Lung (tissue), 17 donors: ENCODE measurements at places on chromosomes 12 and 14. TPM values are rescaled to one million over a fixed set of nuclear protein-coding genes. Genes with fewer than 3 reads are reported as not detected.

- no peak for DNase-seq
- no peaks in the 10 kb centered on the region for H3K36me3 ChIP-seq
- no peak overlapping the region for H3K27ac ChIP-seq
- no peak overlapping the region for H3K4me3 ChIP-seq
These were observed 128.2 kb downstream of the GRIP1 start for GRCh38 chr12:66550626-66551025.

GRCh38 chr12:29562110-29562804 lies 64.8 kb upstream of the OVCH1 start:
- peak overlapping the region; percentile 67 for H3K27ac ChIP-seq
- H3K27me3 ChIP-seq, result peaks cover 2% of the 10 kb centered on the region
- peak; percentile 28 for DNase-seq
- H3K4me3 ChIP-seq, result no peak overlapping the region

- DNase-seq, result peak; percentile 63
- H3K36me3 ChIP-seq, result no peaks in the 10 kb centered on the region
- no peaks in the 10 kb centered on the region for H3K27me3 ChIP-seq
- H3K4me3 ChIP-seq, result no peak overlapping the region
- no peak overlapping the region for H3K27ac ChIP-seq
These were observed 64.1 kb downstream of the KIF26A start for GRCh38 chr14:104202259-104203070.

- peaks cover 25% of the 10 kb centered on the region for H3K4me1 ChIP-seq
- H3K27me3 ChIP-seq, result no peaks in the 10 kb centered on the region
- peak overlapping the region; percentile 94 for H3K27ac ChIP-seq
- H3K4me3 ChIP-seq, result peak overlapping the region; percentile 66
These were observed 505 bp upstream of the HEBP1 start for GRCh38 chr12:13000616-13000924.

GRCh38 chr12:57385586-57385985 lies 45.3 kb downstream of the R3HDM2 start:
- no peak for DNase-seq
- peaks cover 5% of the 10 kb centered on the region for H3K4me1 ChIP-seq
- H3K36me3 ChIP-seq, result peaks cover 2% of the 10 kb centered on the region
- no peaks in the 10 kb centered on the region for H3K27me3 ChIP-seq
- no peak overlapping the region for H3K4me3 ChIP-seq

DNA sequence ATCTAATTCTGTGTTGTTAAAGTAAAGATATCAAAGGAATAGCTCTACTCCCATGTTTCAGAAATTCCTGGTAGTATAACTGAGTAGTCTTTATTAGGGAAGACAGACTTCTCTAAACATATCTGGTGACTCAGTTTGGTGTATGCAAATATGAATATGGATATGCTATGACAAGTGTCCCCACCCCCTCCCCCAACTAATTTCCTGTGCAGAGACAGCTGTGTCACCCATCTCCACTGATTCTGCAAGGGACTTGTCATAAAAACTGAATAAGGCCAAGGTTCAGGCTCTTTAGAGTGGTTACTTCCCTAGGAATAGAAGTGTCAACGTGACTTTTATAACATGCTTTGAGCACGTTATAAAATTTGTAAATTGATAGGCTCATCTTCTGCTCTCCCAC lies 429.1 kb downstream of the DAD1 start:
- no peaks in the 10 kb centered on the region for H3K27me3 ChIP-seq
- DNase-seq, result no peak
- no peak overlapping the region for H3K4me3 ChIP-seq
- H3K36me3 ChIP-seq, result no peaks in the 10 kb centered on the region
- no peak overlapping the region for H3K27ac ChIP-seq

- no peaks in the 10 kb centered on the region for H3K36me3 ChIP-seq
- no peak overlapping the region for H3K27ac ChIP-seq
- DNase-seq, result no peak
- H3K27me3 ChIP-seq, result no peaks in the 10 kb centered on the region
These were observed 12.5 kb upstream of the RABGGTA start for GRCh38 chr14:24283796-24284460.

DNA sequence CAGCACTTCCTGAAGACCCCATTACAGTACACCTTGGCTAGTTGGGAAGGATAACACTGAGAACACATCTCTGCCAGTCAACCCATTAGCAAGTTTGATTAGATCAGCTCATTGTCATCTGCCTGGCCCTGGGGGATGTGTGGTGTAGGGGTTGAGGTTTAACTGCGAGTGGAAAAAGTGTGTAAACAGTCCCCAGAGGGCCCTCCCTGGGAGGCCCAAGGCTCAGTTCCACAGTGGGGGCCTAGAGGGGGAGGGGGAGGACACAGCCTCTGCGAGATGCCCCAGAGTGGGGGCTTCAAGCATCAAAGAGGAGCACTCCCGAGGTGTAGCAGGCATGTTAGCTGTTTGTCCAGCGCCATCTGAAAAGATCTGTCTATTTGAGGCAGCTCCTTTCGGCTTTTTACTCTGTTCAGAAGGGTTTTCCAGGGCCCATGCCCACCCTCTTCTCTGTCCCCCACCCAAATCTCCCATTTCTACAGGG lies 344 bp downstream of the LPAR5 start:
- H3K36me3 ChIP-seq, result no peaks in the 10 kb centered on the region
- DNase-seq, result no peak
- H3K4me1 ChIP-seq, result no peaks in the 10 kb centered on the region
- H3K4me3 ChIP-seq, result no peak overlapping the region

DNA sequence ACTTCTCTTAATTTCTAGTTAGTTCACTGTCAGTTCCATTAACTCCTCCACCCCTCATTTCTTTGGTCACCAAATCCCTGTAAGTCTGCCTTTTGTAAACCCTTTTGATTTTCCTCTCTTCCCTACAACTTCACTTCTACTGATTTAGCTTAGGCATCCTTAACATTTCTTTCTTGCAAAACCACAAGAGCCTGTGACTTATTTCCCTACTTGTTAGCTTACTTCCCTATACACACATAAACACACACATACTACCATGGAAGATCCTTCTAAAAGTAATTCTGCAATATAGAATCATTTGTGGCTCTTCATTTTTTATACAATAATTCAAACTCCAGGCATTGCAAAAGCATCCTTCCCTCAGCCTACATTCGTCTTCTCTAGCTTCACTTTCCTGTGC lies 494.3 kb upstream of the USP15 start:
- no peak for DNase-seq
- no peaks in the 10 kb centered on the region for H3K27me3 ChIP-seq
- no peaks in the 10 kb centered on the region for H3K36me3 ChIP-seq
- no peak overlapping the region for H3K4me3 ChIP-seq
- H3K27ac ChIP-seq, result no peak overlapping the region

GRCh38 chr14:104797115-104798044 lies 1.8 kb upstream of the AKT1 start:
- no peaks in the 10 kb centered on the region for H3K36me3 ChIP-seq
- H3K27ac ChIP-seq, result no peak overlapping the region
- H3K4me1 ChIP-seq, result peaks cover 17% of the 10 kb centered on the region
- no peak overlapping the region for H3K4me3 ChIP-seq
- no peak for DNase-seq

DNA sequence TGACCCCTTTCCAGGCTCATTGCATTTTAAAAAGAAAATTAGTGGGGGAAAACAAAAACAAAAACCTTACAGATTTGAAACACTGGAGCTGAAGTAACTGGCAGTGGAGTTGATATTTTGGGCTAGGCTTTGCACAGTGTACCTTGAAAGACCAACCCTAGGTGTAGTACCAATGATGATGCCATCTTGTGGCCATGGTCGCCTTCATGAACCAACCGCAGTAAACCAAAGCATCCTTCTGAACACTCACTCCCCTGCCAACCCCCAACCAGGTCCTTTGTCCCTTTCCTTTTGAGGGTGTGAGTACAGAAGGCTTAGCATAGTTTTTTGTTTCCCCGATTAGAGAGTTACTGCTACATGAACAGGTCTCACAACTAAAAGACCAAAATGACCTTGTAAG lies 5.9 kb downstream of the TOMM20L start:
- peaks cover under 1% of the 10 kb centered on the region for H3K4me1 ChIP-seq
- H3K36me3 ChIP-seq, result no peaks in the 10 kb centered on the region
- H3K27ac ChIP-seq, result no peak overlapping the region
- H3K4me3 ChIP-seq, result no peak overlapping the region
- DNase-seq, result no peak

DNA sequence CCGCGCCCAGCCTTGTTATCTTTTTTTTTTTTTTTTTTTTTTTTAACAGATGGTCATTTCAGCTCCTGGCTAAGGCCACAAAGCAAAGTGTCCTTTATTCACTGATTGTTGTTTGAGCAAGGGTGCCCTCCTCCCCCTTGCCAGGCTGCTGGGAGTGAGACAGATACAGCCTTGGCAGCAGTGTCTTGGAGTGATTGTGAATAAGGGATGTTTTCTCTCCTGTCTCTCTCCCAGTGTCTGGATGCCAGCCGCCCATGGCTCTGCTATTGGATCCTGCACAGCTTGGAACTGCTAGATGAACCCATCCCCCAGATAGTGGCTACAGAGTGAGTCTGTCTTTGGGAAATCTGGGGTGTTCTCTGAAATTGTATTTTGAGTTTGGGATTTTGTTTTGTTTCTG lies 28.7 kb downstream of the FNTB start:
- no peak for DNase-seq
- no peaks in the 10 kb centered on the region for H3K4me1 ChIP-seq
- H3K27ac ChIP-seq, result no peak overlapping the region
- no peak overlapping the region for H3K4me3 ChIP-seq
- H3K36me3 ChIP-seq, result no peaks in the 10 kb centered on the region
- no peaks in the 10 kb centered on the region for H3K27me3 ChIP-seq

GRCh38 chr14:92473261-92473968 lies 40.2 kb upstream of the RIN3 start:
- peak; percentile 3 for DNase-seq
- H3K4me3 ChIP-seq, result no peak overlapping the region
- H3K27ac ChIP-seq, result no peak overlapping the region
- H3K36me3 ChIP-seq, result no peaks in the 10 kb centered on the region

GRCh38 chr12:107448198-107448597 lies 237.4 kb upstream of the PWP1 start:
- H3K27me3 ChIP-seq, result no peaks in the 10 kb centered on the region
- no peak overlapping the region for H3K4me3 ChIP-seq
- H3K27ac ChIP-seq, result no peak overlapping the region
- H3K36me3 ChIP-seq, result no peaks in the 10 kb centered on the region
- no peak for DNase-seq

DNA sequence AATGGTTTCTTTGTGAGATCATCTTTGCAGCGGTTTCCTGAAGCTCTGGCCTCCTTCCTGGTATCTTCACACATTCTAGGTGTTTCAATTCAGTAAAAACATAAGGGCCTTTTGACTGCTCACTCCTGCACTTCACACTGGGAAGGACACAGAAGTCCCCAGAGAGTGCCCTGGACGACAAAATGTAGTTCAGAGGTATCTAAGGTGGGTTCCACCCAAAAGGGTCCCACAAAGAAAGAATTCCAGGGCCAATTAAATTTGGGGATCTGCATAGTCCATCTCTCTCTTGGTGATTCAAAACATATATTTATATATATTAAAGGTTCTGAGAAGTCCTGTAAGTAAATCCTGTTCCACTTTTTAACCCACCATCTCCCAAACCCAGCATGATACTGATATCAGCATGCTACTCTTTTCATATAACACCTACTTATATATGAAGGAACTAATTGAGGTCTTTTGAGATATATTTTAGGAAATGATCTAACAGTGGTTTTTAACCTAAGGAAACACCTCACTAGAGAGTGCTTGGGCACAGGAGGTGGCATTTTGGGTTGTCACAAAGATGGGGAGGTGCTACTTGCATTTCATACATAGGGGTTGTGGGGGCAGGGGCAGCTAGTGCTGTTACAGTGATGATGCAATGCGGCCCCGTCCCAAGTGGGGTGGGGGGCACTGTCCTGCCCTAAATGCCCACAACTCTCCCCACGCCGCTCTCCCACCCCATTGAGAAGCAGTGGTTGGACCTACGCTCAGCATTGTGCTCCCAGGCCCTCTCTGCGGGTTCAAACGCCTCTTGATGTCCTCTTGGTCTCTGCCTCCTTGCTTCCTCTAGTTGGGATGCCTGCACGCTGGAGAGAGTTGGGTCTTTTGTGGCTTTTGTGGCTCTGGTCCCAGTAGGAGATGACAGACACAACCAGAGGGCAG lies 109.4 kb downstream of the ARF6 start:
- no peak overlapping the region for H3K4me3 ChIP-seq
- DNase-seq, result peak; percentile 9
- no peaks in the 10 kb centered on the region for H3K36me3 ChIP-seq
- H3K27me3 ChIP-seq, result no peaks in the 10 kb centered on the region
- H3K27ac ChIP-seq, result peak overlapping the region; percentile 95

- no peaks in the 10 kb centered on the region for H3K4me1 ChIP-seq
- no peaks in the 10 kb centered on the region for H3K27me3 ChIP-seq
- no peaks in the 10 kb centered on the region for H3K36me3 ChIP-seq
- H3K4me3 ChIP-seq, result no peak overlapping the region
These were observed 55.6 kb upstream of the GTF2A1 start for GRCh38 chr14:81276073-81277069.

DNA sequence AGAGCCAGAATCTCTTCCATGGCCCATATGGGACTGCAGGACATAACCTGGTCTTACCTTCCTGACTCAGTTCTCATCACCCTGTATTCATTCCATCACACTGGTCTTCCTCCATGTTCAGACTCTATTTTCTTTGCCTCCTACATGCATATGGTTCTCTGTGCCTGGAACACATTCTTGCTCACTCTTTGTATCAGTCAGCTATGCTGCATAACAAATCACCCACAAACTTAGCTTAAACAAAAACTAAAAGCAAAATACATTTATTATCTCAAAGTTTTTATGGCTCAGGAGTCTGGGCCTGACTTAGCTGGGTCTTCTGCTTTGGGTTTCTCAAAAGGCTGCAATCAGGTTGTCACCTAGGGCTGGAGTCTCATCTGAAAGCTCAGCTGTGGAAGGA lies 712.6 kb upstream of the TBX3 start:
- no peak overlapping the region for H3K4me3 ChIP-seq
- DNase-seq, result no peak
- no peak overlapping the region for H3K27ac ChIP-seq
- no peaks in the 10 kb centered on the region for H3K36me3 ChIP-seq
- H3K4me1 ChIP-seq, result no peaks in the 10 kb centered on the region
- no peaks in the 10 kb centered on the region for H3K27me3 ChIP-seq

- DNase-seq, result no peak
- no peaks in the 10 kb centered on the region for H3K36me3 ChIP-seq
- no peaks in the 10 kb centered on the region for H3K27me3 ChIP-seq
- no peaks in the 10 kb centered on the region for H3K4me1 ChIP-seq
- no peak overlapping the region for H3K27ac ChIP-seq
These were observed 139.2 kb downstream of the PDZRN4 start for GRCh38 chr12:41327096-41327895.

DNA sequence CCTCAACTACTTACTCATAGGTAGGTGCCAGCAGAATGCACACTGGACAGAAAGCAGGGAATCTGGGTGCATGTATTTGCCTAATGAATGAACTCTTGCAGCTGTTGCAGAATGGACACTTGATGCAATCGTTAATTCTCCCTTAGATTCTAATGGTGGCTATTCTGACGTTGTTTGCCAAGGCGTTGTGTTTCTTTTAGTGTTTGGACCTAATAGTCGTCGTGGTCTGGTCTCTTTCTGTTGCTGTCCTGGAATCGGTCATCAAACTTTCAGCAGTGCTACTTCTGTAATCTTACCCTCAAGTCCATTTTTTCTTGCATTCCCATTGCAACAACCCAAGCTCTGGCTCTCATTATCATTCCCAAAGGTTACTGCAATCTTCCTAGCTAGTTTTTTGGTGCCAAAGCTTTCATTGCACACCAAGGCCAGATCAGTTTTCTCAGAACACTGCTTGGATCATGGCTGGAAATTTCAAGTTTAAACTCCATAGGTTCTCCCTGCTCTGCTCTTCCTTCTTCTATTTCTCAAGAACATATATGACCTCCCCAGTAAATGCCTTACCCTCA lies 31.3 kb downstream of the BMP4 start:
- H3K4me3 ChIP-seq, result no peak overlapping the region
- no peak for DNase-seq

Gene TMEM30B
- 22.8 TPM for total RNA-seq

Gene NEDD8
- 147 TPM for total RNA-seq
